Right ventricle myocardium superior (tissue), 1 donor: ENCODE measurements at places on chromosomes 7 and 10. TPM values are rescaled to one million over a fixed set of nuclear protein-coding genes. Genes with fewer than 3 reads are reported as not detected.

The CD36 gene
- 1,239 TPM for total RNA-seq

The PRF1 gene
- total RNA-seq: 2.2 TPM

The AKR1C1 gene
- total RNA-seq: 31.4 TPM

The LMOD2 gene
- 511 TPM for total RNA-seq

The PPP1R17 gene
- not detected for total RNA-seq

The ABLIM1 gene
- total RNA-seq: 772 TPM

The NKX1-2 gene
- total RNA-seq: not detected

The MYOZ1 gene
- 0.38 TPM for total RNA-seq

The PODXL gene
- 57.1 TPM for total RNA-seq

The GLCCI1 gene
- total RNA-seq: 4.0 TPM

The BAMBI gene
- 13.2 TPM for total RNA-seq

The MCM10 gene
- total RNA-seq: 0.30 TPM

The PLCE1 gene
- total RNA-seq: 3.3 TPM

The TET1 gene
- 2.9 TPM for total RNA-seq

The MOGAT3 gene
- total RNA-seq: not detected

The COL26A1 gene
- not detected for total RNA-seq

The MUC3A gene
- 0.30 TPM for total RNA-seq

The DYNC1I1 gene
- 35.6 TPM for total RNA-seq

The MNX1 gene
- total RNA-seq: not detected

The SYT15B gene
- 0.89 TPM for total RNA-seq

The HIBADH gene
- total RNA-seq: 113 TPM

The GDF10 gene
- 0.11 TPM for total RNA-seq

The EVX1 gene
- total RNA-seq: not detected

The PPP1R3C gene
- 135 TPM for total RNA-seq

The IDI2 gene
- total RNA-seq: 0.16 TPM

The C10orf143 gene
- 2.2 TPM for total RNA-seq

The OR13A1 gene
- total RNA-seq: not detected

The KLF14 gene
- total RNA-seq: not detected

The ABCC2 gene
- 0.67 TPM for total RNA-seq

The HOXA5 gene
- 0.62 TPM for total RNA-seq

The TMEM176B gene
- 33.4 TPM for total RNA-seq

The CPN1 gene
- total RNA-seq: not detected

The RFC2 gene
- total RNA-seq: 9.4 TPM

The GPR26 gene
- total RNA-seq: not detected

The AKR1C8 gene
- total RNA-seq: not detected

The ASZ1 gene
- total RNA-seq: not detected

The TMEM196 gene
- total RNA-seq: not detected

The CUTC gene
- total RNA-seq: 37.2 TPM

The BICC1 gene
- 6.1 TPM for total RNA-seq

The FAM180A gene
- total RNA-seq: 5.9 TPM

The ENTPD1 gene
- 6.0 TPM for total RNA-seq

The INHBA gene
- 1.9 TPM for total RNA-seq

The SPDYE2B gene
- not detected for total RNA-seq

The RPP38 gene
- 9.2 TPM for total RNA-seq

The MICALL2 gene
- 6.2 TPM for total RNA-seq

The MPP7 gene
- 14.0 TPM for total RNA-seq

The LLCFC1 gene
- total RNA-seq: not detected

The AOAH gene
- total RNA-seq: 2.7 TPM

The EPHA1 gene
- 0.08 TPM for total RNA-seq

The CFAP69 gene
- total RNA-seq: 1.3 TPM

The CADPS2 gene
- 20.3 TPM for total RNA-seq

The OR2A12 gene
- not detected for total RNA-seq

The ADAM8 gene
- total RNA-seq: 2.5 TPM

The SPDYE8 gene
- total RNA-seq: not detected

The CYP2E1 gene
- 1.00 TPM for total RNA-seq

The JCAD gene
- total RNA-seq: 25.5 TPM

The LIPM gene
- total RNA-seq: not detected

The PIP gene
- not detected for total RNA-seq
